ENCODE measurements at places on chromosomes 7 and 10. TPM values are rescaled to one million over a fixed set of nuclear protein-coding genes. Genes with fewer than 3 reads are reported as not detected.

VSIR gene
- 14.4 TPM for total RNA-seq

NPFFR1 gene
- total RNA-seq = not detected

DGKI gene
- total RNA-seq = 0.29 TPM

IL15RA gene
- 10.3 TPM for total RNA-seq

ANKRD2 gene
- total RNA-seq = 2.0 TPM

LIPN gene
- total RNA-seq = not detected
